ENCODE measurements at places on chromosomes 3 and 15.

DNA sequence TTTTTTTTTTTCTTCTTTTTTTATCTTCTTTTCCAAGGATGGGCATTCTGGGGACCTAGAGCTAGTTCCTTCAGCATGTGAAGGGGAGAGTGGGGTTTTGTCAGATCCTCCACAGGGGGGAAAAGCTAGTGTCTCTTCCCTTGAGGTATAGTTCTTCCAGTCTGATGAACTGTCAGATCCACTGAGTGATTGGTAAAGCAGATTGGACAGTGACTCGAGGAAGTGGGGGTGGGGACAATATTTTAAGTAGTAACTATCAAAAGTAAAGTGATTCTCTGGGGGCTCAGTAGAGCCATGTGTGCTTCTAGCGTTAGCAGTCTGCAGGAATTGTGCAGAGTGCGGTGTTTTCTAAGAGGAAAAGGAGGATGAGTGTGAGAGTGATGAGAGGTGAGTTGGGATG, 62.0 kb upstream of the TRIM71 start:
- DNase-seq: no peak

DNA sequence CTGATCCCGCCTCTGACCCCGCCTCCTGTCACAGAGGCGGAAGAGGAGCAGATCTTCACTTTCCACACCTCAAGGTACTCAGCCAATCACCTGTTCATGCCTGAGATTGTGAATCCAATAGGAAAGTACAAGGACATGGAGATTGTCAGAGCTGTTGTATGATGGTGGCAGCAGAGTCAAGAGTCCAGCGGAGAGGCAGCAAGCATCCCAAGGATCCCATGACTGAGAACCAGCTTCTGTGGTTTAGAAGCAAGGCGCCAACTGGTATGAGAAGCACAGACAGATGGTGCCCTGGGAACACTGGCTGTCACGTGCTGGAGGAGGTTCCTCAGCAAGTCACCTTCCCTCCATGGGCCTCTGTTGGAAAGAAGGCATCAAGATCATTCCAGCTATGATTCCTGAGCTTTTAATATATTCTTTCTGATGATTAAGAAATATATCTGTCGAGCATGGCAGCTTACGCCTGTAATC, 93.9 kb downstream of the CPN2 start:
- no peak for DNase-seq

GRCh38 chr3:185936814-185937688, 763 bp downstream of the TRA2B start:
- DNase-seq: peak; percentile 97

DNA sequence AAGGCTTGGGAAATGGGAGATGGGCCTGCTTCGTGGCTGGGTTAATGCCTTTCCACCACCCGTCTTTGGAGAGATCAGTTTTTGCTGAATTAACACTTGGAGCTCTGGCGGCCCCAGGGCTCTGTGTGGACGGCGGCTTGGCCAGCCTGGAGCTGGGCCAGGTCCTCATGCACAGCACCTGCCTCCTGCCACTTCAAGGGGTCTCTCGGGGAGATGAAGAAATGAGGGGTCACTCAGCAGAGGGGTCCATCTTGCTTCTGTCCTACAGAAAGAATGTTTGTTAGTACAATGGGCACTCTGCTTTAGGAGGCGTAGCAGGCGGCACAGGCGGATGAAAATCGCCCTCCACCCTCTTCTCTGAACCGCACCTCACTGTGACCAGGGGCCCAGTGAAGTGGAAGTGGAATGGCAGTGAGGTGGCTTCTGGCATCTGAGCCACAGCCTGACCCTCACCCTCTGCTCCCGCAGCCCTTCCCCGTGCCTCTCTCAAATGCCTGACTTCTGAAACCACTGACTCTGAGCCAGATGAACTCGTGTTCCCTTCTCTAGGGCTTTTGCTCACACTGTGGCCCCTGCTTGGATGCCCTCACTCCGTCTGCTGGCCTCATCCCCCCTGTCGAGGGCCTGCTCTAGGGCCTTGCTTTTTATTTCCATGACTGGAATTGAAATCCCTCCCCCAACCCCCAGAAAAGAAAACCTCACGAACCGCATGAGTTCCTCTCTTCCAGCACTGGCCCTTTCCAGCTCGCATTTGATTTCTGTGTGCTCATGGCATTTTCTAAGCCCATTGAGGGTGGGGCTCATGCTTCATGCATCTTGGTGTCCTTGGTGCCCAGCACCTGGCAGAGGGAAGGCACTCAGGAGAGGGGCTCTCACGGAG, 42.2 kb downstream of the CHDH start:
- DNase-seq: no peak

DNA sequence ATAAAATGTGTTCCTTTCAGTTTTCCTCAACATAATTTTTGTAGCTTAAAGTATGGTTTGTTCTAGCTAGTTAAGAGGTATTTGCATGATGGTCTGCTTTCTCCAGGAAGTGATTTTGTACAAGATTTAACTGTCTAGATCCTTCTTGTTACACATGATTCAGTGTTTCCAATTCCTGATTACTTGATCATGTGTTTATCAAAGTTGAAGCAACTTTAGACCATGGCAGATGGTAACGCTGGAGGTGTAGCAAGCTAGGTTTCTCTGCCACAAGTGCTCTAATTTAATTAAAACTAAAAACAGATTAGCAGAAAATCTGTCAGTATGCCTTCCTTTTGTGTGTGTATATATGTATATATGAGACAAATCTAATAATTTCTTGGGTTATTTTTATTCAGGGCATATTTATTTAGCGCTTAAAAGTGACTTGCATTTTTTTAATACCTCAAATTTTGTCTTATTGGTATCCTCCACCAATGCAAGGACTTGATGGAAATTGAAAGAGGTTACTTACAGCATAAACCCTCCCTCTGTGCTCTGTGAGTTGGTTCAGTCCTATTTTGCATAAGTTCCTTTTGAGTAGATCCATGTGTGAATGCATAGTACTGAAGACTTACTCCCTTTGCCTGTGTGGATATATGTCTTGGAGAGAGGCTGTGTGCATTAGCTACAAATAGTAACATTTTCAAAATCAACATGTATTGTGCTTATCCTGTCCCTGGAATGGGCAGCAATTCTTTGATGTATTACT, 157.3 kb upstream of the CGNL1 start:
- DNase-seq: peak; percentile 89

GRCh38 chr3:33061782-33062181, 35.2 kb downstream of the GLB1 start:
- no peak for DNase-seq

- DNase-seq: no peak
These were observed 162.5 kb downstream of the TPRG1 start for GRCh38 chr3:189334064-189334920.

DNA sequence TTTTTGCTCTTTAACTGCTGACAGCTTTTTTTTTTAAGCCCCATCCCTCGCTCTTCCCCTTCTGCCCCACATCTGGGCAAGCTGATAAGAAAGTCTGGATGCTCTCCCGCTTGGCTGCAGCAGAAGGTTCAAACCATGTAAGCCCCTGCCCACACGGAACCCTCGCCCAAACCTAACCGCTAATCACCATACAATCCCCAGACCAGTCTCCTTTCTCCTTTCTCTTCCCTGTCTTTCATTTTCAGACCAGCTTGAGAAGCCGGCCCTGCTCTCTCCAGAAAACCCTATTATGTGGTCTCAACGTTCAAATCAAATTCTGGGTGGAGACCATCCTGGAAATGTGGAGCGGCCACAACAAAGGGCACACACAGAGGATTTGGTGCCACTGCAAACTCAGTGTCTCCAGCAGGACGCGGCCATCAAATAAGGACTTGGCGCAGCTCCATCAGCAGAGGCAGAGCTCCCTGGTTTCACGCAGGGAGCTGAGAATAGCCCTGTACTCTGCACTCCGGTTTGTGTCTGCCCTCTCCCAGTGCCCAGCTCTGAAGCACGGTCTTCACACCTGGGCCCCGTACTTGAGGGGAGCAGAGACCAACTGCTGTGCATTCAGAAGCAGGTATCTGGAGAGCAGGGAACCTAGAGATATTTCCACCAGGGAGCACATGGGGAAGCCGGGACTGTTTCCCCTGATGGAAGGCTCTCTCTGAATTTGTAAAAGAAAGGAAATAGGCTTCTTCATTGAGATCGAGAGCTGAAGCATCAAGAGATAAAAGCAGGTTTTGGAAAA, 92.6 kb downstream of the XXYLT1 start:
- DNase-seq: peak; percentile 85

DNA sequence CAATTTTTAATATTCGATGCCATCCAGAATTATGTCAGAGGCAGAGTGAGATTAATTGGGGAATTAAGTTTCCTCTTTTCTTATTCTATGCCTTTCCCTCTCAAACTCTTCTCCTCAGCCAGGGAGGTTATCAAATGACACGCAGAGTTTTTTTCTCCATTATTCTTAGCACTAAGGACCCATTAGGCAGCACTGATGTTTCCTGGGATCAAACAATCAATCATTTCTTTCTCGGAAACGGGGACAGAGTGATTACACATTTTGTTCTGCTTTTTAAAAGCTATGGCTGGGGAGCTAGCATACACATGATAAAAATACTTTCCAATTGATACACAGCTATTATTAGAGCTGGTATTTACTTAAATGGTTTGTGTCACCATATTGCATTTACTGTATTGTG, 35.3 kb upstream of the PSMD6 start:
- DNase-seq: no peak

DNA sequence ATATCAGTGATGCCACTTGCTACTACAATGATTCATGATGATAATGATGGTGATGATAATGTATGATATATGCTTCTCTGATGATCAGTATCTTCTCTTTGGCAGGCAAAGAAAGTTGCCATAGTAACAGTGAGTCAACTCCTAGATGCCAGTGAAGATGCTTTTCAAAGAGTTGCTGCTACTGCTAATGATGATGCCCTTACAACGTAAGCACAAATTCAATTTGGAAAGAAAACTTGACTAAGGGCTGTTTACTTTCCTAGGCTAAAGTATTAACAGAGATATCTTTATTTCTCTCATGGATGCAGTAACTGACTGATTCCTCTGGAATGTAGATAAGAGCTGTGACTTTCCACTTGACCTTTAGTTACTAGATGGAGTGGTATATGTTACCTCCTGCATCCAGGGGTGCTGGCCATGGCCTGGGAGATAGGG, 27.8 kb downstream of the ADGRG7 start:
- no peak for DNase-seq

- no peak for DNase-seq
These were observed 103.8 kb downstream of the PTPRG start for GRCh38 chr3:61665121-61665520.

DNA sequence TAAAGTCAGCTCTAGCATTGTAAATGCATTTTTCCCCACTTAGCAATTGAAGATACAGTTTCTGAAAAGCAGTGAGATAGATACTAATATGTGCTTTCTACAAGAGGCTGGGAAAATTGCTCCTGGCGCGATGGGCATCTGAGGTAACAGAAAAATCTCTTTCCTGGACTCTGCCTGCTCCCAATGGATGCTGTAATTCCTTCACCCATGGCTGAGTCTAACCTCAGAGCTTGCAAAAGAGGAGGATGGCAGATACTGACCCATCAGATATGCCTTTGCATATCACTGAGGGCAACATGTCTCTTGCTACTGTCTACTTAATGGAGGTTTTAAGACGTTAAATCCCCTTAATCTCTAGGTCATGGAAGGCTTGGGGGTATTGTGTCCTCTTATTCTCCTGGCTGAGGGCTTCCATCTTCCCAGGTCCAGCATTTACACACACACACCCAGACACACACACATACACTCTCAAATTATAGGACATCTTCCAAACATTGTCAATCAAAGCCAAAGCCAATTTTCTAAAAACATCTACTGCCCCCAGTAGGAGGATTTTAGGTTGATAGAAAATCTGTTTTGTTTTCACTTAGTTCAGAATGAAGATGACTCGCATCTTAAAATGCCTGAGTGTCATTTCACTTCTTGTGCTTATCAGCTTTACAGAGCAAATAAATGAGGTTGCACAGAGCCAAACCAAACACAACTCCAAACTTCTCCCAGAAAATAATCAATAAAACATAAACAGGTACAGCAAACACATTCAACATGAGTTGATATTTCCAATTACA, 2.4 kb downstream of the TRPM1 start:
- DNase-seq: no peak

- DNase-seq: no peak
These were observed 262.9 kb downstream of the ZMAT3 start for GRCh38 chr3:178808748-178809147.

GRCh38 chr3:185084901-185085300, 68.0 kb downstream of the C3orf70 start:
- DNase-seq: no peak

DNA sequence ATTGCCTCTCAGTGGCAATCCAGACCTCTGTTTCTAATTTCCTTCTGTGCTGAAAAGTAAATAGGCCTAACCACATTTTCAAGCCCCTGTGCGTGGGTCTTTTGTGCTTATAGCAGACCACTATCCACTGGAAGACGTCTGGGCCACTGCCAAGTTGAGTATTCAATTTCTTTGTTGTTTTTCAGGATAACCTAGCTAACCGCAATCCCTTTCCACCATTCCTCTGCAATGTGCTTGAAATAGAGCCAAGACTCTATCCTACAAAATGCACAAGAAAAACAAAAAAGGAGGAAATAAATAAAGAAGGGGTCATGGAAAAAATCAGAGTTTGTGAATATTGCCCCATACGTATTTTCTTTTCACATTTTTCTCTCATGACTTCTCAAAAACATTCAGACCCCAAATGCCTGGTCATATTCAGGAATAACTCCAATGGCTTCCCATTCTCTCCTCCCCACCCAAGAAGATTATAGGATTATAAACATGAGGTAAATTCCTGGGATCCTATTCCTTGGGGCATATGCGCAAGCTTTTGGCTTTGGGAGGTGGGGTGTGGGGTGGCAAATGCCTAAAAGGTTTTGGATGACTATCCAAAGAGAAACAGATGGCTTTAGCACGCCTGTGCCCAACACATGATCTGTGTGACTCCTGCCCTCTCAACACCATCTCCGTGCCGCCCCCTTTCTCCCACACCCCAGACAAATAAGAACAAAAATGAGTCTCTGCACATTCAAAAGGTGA, 217.9 kb upstream of the THBS1 start:
- DNase-seq: no peak

DNA sequence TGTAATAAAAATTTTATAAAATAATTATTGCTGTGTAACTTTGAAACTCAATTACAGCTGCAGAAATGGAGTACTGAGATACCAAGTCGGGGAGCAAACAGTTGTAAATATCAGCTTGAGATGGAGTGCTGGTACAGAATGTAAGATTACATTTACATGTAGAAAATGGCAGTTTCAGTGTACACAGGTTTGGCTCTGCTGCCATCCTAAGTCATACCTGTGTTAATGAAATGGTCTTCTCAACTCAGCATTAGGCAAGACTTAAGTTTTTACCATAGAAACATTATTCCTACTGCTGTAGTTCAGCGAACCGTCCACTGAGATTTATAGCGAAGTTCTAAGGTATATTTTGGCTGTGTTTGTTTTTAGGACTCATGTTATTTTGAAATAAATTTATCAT, 110.1 kb upstream of the TBL1XR1 start:
- no peak for DNase-seq
